ENCODE measurements at places on chromosomes 11 and 22.
A peak's percentile ranks its signal among the peaks of the same experiment; 100 is the strongest.

DNA sequence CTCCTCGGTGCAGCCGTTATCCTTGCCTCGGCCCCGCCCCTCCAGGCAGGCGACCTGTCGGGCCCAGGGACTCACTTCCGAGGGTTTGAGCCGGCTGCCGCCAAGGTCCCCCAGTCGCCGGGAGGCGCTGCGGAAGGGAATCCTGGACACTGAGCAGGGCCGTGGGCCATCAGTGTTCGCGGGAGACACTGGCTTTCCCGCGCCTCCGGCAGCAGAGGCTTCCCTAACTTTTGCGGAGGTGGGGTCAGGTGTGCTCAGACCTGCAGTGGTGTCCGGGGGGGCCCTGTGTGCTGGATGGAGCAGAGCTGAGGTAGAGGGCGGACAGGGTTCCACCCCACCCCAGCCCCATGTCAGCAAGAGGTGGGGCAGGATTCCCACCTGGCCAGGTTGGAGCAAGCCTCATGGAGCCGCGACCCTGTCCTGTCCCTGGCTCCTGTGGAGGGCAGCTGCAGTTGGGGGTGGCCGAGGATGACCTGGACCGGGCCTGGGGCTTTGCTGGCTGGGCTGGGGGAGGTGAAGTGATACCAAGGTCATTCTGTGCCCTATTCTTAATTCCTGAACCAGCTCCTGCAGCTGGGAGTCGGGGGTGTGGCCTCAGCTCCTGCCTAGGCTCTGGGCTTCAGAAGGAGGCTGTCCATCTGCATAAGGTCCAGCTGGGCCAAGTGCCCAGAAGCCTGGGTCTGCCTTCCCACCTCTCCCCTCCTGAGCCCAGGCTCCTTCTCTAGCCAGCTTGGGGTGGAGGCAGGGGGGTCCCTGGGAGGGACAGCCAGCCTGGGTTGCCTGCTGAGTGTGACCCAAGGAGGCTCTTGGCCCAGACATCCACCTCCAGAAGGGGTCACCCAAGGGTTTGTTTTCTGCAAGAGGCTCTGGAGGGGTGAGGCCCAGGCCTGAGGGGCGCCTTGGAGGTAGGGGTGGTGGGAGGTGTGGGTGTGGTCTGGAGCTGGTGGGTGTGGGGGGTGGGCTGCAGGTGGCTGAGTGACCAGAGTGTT is 8.4 kb downstream of the TSPAN4 start:
- peak; percentile 71 for DNase-seq

- no peak for DNase-seq
Measured at GRCh38 chr11:24642648-24643047, 145.8 kb downstream of the LUZP2 start.

DNA sequence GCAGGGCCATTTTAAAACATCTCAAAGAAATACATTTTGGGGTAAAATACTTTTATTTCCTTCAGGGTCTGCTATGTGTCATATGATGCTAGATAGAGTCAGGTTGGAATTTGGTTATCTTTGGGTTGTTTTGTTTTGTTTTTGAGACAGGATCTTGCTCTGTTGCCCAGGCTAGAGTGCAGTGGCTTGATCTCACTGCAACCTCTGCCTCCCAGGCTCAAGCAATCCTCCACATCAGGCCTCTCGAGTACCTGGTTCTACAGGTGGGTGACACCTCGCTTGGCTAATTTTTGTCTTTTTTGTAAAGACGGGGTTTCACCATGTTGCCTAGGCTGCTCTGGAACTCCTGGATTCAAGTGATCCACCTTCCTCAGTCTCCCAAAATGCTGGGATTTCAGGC is 17.3 kb downstream of the DENND5A start:
- no peak for DNase-seq

- DNase-seq: no peak
Measured at GRCh38 chr11:74366576-74366975, 31.7 kb downstream of the PGM2L1 start.

DNA sequence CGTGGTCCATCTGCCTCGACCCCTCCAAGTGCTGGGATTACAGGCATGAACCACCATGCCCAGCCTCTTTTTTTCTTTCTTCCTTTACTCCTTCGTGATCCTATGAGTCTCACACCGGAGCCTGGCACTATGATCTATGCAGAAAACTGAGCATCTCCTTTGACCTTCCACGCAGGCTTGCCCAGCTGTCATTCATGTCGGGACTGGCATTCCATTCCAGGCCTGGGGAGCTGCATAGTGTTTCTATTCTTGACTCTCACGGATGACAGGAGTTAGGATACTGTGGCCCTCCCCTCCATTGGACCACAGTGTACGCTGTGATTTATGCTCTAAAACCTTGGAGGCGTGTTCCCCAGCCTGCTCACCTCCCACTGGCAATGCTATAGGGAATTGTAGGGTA is 611.8 kb downstream of the BRD1 start:
- DNase-seq: no peak

DNA sequence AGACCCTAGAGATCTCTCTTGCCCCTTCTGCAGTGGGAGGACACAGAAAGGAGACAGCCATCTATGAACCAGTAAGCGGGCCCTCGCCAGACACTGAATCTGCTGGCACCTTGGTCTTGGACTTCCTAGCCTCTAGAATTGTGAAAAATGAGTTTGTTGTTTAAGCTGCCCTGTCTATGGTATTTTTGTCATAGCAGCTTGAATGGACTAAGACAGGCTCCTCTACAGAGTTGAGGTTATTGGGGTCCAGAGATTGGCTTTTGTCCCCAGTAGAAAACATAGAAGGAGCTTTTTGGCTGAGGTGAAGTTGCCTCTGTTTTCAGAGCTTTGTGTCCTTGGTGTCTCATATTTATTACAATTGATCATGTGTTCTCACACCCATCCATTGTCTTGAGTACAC is 77.2 kb downstream of the STIM1 start:
- DNase-seq: no peak

- DNase-seq: no peak
Measured at GRCh38 chr11:14320020-14320419, 39.0 kb downstream of the RRAS2 start.

DNA sequence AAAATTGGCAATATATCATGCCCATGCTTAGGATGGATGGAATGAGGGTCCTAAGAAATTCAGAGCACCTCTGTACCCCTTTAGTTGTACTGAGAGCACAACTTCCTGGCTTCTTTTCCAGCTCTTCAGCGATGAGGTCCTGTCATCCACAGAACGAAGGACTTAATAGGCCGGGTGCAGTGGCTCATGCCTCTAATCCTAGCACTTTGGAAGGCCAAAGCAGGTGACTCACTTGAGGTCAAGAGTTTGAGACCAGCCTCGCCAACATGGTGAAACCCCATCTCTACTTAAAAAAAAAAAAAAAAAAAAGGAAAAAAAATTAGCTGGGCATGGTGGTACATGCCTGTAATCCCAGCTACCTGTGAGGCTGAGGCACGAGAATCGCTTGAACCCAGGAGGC is 125.3 kb upstream of the BMAL1 start:
- DNase-seq: no peak

DNA sequence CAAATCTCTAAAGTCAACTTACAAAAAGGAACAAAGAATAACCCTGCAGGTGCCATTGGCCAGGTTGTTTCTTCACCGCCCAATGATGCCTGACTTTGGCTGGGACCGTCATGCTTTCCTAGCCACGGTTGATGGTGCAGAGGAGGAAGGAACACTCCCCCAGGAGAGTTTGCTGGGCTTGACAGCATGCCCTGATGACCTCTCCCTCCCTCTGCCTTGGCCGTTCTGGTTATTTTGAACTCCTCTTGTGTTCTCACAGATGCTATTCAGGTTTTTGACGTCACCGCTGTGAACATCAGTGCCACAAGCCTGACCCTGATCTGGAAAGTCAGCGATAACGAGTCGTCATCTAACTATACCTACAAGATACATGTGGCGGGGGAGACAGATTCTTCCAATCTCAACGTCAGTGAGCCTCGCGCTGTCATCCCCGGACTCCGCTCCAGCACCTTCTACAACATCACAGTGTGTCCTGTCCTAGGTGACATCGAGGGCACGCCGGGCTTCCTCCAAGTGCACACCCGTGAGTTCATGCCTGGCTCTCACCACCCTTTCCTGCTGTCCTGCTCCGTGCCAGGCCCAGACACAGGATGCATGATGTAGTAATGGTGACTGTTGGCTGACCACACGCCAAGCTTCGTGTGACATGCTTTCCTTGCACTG is 89.0 kb upstream of the OR4B1 start:
- no peak for DNase-seq

DNA sequence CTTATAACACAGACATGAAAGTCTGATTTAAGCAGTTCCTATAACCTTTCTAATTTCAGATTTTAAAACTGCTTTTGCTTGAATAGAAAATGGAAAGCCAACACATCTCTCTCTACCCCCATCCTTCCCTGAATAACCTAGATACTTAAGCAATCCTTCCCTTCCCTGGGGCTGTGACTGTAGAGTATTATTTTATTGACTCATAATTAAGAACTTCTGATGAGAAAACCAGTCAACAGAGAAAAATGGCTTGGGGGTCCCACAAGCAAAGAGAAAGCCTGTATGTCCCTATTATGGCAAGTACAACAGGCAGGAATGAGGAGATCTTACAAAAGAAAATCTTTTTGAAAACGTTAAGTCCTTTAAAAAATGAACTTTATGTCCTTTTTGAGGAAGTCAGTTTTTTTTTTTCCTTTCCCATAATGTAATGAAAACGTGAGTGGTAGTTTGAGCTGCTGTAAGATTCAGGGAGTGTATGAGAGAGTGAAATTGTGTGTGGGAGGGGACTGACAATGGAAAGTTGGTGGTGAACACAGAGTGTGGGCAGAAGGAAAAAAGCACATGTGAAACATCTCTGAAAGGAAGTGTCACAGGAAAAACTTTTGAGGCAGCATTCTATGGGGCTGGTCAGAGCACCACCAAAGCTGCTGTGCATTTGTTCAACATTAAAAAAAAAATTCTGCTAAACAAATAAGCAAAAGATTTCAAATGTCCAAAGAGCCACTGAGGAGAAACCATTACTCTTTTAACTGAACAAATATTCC is 154.6 kb downstream of the MAML2 start:
- no peak for DNase-seq

DNA sequence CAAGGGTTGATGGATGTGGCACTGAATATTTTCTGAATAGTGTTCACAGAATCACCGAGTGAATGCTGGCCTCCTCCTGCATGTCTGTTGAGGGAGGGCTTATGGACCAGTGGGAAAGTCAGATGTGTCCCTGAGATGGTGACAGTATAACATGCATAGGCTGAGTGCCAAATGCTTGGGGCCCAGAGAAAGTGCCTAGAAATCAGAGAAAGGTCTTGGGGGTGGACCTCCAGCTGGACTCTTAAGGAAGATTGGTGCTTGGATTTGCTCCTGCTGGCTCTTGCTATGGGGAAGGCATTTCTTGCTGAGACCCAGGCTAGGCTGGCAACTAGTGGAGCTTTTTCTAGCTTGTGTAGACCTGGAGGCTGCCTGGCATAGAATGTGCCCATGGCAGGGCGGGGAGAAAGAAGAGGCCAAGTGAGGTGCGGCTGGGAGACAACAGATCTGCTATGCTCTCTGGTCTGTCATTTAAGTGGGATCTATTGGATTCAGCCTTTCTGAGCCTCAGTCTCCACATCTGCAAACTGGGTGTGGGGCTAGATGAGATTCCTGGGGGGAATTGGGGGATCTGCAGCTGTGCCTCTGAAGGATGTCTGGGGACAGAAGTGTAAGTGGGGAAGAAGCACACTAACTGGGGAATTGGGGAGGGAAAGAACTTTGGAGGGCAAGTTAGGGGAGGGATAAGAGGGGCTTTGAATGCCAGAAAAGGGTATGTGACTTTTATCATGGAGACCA is 27.4 kb downstream of the ZNRF3 start:
- no peak for DNase-seq

GRCh38 chr11:5596607-5597201 is at the start of gene TRIM6:
TRIM6 (plus strand) TSS chr11:5596637; CDS start chr11:5596898, 261 bp downstream.
- peak; percentile 66 for DNase-seq

- DNase-seq: no peak
Measured at GRCh38 chr11:6656936-6657335, 1.3 kb upstream of the DCHS1 start.

DNA sequence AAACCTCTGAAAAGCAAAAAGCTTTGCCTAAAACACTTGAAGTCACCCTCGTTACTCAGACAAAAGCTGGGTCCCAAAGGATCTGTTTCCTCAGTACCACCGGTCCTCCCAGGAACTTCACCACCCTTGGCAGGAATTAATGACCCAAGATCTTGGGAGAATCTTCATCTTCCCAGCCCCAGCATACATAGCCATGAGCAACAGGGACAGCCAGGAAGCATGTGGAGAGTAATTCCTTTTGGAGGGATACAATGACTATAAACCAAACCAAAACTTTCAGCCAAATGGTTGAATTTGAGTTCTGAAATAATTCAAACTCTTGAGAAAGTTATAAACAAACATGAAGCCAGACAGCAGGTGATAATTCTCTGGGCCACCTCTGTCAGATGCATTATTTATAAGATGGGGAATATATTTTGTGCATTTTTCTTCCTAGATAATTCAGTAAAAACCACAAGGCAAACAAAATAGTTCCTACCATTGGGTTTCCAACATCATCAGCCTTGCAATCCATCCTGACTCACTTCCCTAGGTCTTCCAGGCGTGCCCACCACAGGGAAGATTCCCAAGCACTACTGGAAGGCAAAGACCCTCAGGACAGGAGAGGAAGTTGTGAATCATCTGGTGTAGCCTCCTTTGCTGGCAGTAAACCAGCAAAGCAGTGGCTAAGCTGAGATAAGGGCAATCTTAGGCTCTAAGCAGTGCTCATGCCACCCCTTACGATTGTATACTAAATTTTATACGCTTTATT is 71.7 kb upstream of the DRD2 start:
- DNase-seq: no peak

- no peak for DNase-seq
Measured at GRCh38 chr11:2436013-2436520, 8.2 kb downstream of the TRPM5 start.

DNA sequence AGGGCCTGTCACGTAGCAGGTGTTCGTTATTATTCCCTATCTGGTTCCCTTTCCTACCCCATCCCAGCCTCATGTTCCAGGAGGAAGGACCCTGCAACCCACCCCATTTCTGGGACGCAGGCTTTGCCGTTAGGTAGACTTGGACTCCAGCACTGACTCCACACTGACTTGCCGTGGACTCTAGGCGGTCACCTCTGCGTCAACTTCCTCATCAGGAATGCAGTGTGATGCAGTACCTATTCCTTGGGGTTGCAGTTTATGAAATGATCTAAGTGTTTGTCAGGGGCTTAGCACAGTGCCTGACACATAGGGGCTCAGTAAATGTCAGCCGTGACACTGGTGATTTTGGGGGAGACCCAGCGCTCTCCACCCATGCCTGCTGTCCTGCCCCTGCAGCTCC is 16.8 kb downstream of the DGKZ start:
- DNase-seq: no peak

DNA sequence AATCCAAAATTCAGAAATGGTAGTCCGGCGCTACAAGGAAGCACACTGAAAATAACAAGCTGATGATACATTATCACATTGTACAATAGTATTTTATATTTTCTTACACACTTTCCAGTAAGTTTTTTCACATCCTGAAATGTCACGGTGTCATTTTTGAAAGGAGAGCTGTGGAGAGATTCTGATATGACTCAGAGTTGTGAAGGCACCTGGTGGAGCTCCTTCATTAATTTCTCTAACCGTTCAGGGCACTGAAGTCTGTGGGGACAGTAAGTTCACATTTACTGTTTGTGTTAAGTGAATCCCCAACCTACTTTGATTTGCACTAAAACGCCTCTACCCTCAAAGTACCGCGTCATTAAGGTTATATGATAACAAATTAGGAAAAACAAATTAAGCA is 13.3 kb downstream of the LDHAL6A start:
- no peak for DNase-seq
